RWPE2 (cell line): ENCODE measurements at places on chromosomes 12 and 14.

- DNase-seq: no peak
Observed at GRCh38 chr12:29131539-29131938, 17.5 kb upstream of the FAR2 start.

DNA sequence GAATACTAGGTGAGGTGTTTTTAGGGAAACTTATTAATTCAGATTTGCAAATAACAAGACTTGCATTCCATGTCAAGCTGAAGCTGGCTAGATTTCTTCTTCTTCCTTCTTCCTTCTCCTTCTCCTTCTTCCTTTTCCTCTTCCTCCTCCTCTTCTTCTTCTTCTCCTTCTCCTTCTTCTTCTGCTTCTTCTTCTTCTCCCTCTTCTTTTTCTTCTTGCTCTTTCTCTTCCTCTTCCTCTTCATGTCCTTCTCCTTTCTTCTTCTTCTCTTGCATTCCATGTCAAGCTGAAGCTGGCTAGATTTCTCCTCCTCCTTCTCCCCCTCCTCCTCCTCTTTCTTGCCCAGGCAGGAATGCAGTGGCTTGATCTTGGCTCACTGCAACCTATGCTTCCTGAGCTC lies 297.8 kb downstream of the PRKD1 start:
- DNase-seq: no peak

GRCh38 chr12:124481257-124481750 lies 86.1 kb downstream of the NCOR2 start:
- DNase-seq: no peak

GRCh38 chr12:100383586-100384558 lies 27.0 kb downstream of the SLC17A8 start:
- DNase-seq: no peak

- no peak for DNase-seq
Observed at GRCh38 chr12:110762891-110763290, 20.2 kb upstream of the PPP1CC start.

DNA sequence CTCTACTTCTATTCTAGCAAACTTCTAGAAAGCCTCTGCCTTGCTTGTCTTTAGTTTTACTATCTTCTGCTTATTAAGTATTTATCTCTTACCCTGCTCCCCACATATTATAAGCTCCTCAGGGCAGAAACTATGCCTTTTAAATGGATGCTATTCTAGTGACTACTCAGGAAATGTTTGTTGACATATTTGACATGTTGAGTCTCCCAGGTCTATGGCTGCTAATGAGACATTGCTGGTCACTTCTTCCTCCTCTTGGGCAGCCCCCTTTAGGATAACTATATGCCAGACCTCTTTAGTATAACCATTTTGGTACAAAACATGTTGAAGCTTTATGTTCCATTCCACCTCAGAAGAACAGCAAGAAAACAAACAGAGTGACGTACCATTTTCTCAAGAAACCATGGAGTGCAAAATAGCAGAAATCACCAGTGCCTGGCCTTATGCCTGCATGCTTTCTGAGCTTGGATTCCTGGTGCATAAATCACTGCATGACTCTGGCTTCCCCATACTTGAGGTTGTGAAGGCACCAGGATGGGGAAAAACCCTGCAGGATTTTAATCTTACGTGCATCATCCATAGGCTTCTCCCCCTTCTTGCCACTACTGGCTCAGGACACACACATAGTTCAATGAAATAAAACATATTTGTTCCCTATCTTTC lies 202.6 kb downstream of the TMX1 start:
- peak; percentile 81 for DNase-seq

GRCh38 chr14:72401632-72402376 lies 469.6 kb downstream of the RGS6 start:
- DNase-seq: no peak

GRCh38 chr12:107560165-107560898 lies 125.3 kb upstream of the PWP1 start:
- no peak for DNase-seq

DNA sequence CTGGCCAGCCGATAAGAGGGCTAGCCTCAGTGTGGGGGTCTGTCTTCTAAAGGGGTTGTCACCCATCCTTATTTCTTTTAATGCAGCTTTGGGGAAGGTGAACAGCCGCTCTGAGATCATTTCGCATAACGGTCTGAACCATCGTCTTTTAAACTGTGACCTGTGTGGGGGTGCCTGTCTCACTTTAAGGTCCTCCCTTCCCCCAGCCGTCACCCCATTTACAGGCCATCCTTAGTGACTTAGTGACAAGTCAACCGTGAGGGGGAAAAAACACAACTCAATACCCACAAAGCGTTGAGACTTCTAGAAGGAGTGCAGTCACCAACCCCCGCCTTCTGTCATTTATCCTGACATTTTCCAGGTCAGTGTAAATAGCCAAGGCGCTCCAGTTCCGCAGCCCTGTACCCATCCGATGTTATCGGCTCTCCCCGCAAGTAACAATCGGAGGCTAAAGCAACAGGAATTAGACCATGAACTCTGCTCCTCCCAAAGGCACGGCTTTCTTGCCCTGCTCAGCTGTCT lies 505 bp upstream of the DENND5B start:
- DNase-seq: no peak

DNA sequence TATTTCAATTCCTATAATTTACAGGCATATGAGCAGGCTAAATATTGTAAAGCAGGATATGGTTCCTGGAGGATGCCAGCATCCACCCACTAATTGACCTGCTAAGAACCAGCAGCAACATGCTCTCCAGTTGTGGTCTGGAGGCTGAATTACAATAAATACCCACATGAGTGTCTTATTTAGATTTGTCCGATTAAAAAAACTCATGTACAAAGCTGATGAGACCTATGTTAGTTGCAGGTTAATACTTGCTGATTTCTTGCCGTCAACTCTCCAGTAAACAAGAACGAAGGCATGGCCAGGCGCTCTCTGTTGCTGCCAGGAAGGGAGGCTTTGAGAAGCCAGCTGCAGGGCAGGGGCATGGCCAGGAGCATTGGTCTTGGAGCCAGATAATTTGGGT lies 169.3 kb upstream of the PRICKLE1 start:
- no peak for DNase-seq
